ENCODE measurements at places on chromosomes 4 and X.

DNA sequence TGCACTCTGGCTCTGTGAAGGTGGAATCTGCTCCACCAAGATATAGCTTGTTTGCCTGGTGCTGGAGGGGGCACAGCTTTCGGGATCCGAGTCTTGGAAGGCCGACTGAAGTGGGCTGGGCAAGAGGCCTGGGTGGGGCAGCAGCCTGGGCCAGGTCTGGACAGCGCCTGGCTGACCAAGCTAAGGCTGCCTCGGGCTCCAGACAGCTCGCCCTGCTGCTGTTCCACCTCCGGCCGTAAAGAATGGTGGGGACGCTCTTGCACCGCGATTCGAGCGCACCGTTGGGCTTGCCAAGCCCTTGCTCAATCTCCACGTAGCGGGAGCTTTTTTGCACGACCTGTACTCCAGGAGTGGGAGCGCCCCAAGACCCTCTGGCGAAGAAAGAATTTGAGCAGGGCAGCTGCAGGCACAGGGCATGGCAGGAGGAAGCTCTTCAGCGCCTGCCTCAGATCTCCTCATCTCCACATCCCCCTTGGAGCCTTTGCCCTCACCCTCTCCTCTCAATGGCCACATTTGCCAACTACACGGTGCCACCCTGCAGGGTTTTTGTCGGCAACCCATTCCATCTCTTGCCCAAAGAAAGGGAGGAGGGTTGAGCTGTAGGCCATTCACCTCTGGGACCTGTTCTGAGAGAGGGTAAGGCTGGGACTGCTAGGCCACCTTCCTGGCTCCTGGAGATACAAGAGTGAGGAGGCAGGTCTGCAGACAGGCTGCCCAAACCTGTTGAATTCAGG is 18.9 kb downstream of the CNGA2 start:
- DNase-seq, result no peak

DNA sequence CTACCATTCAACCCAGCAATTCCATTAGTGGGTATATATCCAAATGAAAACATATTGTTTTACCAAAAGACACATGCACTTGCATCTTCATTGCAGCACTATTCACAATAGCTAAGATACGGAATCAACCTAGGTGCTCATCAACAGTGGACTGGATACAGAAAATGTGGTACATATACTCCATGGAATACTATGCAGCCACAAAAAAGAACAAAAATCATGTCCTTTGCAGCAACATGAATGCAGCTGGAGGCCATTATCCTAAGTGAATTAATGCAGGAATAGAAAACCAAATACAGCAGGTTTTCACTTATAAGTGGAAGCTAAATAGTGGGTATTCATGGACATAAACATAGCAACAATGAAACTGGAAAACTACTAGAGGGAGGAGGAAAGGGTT is 38.1 kb upstream of the BBS7 start:
- DNase-seq, result no peak

DNA sequence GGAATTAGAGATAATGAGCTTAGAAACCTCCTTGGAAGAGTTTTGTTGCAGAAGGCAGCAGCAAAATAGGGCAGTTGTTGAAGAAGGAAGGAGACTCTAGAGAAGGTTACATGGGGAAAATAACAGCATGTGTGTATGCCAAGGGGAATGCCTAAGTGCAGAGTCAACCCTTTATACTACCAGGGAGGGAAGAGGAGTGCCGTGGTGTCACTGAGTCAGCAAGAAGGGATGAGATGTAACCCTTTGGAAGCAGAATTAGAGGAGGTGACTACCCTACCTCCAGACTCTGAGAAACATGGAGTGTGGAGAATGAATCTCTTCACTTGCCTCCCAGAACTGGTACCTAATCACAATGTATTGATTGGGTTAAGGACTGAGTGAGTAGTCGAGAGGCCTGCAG is 6.7 kb upstream of the GABRE start:
- DNase-seq, result no peak

GRCh38 chr4:15293711-15294110 is 134.1 kb upstream of the C1QTNF7 start:
- no peak for DNase-seq

DNA sequence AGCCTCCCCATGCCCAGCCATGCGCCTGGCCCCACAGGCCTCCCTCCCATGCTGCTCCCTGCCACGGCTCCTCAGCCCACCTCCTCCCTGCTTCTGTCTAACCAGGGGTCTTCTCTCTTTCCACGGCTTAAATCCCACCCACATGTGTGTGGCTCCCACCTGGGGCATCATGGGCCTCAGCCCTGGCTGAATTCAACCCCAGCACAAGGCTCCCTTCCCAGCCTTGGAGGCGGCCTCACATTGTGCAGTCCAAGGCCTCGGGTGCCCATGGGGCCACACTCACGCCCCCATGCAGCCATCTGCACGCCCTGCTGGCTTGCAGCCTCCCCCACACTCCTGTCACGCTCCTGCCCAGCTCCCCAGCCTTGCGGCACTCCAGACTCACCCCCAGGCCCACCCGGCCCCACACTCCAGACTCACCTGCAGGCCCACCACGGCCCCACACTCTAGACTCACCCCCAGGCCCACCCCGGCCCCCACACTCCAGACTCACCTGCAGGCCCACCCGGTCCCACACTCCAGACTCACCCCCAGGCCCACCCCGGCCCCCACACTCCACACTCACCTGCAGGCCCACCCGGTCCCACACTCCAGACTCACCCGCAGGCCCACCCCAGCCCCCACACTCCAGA is 27.0 kb downstream of the MAEA start:
- DNase-seq, result no peak

GRCh38 chrX:131677655-131678628 is 134.1 kb downstream of the OR13H1 start:
- peak; percentile 23 for DNase-seq

DNA sequence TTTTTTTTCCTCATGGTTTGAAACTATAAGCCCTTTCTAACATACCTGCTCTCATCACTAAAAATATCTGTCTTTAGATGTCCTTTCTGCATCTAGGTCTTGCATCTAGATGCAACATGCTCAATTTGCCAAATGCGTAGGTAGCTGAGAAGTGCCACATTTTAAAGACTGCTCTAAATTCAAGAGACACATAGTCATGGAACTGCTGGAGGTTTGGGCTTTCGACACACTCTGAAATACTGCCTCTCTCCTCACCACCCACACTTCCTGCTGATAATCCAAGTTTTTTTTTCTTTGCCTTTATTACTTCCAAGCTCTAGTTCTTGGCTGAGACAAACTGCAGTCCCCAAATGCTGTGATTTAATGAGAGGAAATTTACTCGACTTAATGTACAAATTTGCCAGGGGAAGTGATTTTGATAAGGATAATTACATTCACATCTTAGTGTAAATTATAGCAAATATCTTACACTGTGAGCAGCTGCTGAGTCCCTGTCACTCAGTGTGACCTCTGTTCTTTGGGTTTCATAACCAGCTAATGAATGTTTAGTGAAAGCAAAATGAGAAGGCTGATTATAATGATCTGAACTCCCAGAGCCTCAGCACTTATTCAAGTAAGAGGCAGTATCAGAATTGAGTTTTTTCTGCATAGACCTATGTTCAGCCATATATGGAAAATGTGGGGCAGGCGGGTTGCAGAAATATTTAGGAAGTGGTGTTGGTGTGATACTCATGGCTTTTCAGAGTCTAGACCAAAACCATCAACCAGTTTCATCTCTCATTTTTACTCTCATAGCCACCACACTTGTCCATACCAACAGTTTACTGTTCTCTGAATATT is 31.3 kb downstream of the DRD5 start:
- no peak for DNase-seq

DNA sequence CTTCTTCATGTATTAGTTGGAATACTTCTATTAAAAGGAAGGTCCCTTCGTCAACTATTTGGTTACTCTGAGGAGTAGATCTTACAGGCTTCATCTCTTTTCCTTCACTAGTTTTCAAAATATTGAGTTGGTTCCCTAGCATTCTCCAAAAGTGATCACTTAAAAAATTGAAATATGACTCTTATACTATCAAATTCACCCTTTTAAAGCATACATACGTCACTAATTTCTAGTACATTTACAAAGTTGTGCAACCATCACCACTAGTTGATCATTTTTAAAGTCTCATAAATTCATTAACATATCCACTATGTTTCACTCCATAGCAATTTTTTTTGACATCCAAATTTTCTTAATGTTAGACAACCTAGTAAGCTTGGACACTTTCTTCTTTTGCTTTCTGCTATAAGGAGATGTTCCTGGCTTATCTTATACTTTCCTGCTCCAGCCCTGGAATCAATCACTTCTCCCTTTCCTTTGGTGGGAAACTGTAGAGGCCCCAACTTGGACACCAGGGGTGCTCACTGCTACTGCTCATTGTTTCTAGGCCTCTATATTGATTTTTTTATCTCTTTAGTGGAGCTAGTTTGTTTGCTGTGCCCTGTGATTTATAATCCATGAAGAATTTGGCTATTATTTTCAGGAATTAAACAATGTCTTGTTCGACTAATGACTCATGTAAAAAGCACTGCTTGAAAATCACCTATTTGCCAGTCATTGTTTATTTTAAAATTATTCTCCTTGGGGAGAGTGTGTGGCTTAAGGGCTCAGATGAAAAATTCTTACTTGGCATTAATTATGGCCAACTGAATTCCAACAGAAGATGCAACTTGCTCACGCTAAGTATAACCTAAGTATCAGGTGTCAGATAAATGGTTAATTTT is 4.0 kb upstream of the ZFX start:
- DNase-seq, result no peak

DNA sequence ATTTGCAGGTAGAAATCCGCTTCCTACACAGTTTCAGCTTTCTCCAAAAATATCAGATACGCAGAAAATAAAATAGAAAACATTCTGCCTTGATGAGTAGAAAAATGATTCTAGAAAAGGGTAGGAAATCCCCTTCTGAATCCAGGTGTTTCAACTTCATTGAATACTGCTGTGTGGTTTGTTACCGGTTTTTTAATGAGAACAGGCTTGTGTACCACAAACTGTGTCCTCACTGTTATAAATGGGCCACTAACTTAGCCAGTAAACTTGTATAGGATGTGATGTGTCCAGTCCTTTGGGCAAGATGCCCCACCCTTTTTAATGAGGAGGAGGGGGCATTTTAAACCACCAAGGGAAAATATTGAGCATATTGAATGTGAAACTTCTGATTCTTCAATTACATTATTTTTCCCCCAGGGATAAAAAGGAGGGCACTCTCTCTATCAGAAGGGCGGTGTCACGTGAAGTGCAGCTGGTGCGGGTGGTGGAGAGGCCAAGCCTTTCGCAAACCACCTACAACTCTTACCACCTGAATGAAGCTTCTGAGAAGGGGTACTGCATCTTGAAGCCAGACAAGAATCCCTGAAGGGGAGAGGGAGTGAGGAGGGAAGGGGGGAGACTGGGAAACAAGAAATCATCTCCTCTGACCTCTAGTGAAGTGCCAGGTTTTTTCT is 4.5 kb downstream of the CXXC4 start:
- no peak for DNase-seq

DNA sequence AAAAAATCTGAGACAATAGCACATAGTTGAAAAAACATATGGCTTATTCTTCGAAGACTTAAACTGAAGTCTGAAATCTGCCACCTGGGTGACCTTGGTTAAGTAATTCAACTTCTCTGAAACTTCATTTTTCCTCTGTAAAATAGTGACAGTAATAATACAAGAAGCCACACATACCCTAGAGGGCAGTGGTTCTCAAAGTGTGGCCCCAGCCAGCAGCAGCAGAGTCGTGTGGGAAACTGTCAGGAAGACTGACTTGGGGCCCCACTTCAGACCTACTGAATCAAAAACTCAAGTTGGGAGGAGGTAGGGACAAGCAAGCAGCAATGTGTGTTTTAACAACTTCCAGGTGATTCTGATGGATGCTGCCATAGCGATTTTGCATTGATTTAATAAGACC is 249.9 kb downstream of the HNRNPD start:
- DNase-seq, result peak; percentile 31

DNA sequence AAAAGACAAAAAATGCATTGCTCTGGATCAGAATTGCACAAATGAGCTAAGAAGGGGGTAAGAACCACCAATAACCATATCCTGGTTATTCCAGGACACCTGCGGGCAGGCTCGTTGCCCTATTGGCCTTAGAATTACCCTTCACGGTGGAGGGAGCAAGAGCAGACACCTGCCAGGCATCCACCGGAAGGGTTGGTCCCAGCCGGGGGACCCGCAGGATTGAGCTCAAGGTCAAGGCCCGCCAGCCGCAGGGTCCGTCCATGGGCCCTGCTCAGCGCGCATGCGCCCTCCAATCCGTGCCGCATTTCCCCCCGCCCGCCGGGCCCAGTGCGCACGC is 575 bp downstream of the SLC25A6 start:
- no peak for DNase-seq

GRCh38 chr4:67869580-67870190 is 14.1 kb downstream of the TMPRSS11D start:
- DNase-seq, result no peak

- DNase-seq, result no peak
Observed at GRCh38 chr4:42391981-42392380, 5.3 kb upstream of the SHISA3 start.

- no peak for DNase-seq
Observed at GRCh38 chr4:145125396-145125795, 27.3 kb downstream of the ABCE1 start.

DNA sequence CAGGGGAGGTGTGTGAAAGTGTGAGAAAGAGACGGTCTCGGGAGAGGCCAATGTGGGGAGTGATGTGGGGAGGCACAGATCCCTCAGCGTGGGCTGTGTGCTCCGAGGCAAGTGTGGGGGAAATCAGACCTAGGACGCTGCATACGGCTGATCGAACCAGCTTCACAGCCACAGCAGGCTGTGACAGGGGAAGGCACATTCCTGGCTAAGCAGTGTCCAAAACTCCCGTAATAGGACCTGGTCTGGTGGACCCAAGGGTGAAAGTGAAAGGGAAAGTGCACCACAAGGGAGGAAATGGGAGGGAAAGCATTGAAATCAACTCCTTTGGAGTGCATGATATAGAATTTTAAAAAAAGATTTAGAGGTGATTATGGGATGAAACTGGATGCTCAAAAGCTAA is 10.9 kb upstream of the RHOXF2 start:
- no peak for DNase-seq

- no peak for DNase-seq
Observed at GRCh38 chrX:72180539-72180938, 1.0 kb upstream of the PIN4 start.

DNA sequence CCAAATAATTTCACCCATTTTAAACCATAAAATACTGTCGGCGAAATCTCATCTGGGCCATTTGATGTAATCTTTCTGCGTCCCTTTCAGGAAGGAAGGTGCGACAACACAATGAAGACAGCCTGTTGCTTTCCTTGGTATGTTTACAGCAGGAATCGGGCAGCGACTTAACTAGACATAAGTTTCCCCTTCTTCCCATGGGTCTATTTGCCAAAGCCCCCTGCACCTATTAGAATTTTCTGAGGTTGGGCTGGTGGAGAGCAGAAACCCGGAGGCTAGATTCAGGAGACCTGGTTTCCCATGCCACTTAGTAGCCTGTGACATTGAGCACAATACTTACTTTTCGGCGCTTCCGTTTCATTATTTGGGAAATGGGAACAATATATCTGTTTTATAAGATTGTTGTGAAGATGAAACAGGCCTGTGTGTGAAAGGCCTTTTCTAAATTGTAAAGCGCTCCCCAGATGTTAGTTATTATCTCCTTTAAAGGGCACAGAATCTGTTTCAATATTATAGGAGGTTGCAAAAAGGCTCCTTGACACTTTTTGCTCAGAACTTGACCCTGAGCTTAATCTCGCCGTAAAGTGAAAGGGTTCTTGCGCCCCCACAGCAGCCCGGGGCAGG is 552 bp upstream of the AFF1 start:
- DNase-seq, result no peak

Measured in CD4-positive, alpha-beta T cell treated with Interleukin-12 subunit alpha and Interleukin-12 subunit beta, for 1 hour (primary cell).